Cerebellum (tissue), 4 donors: ENCODE measurements at places on chromosomes 13 and 19. TPM values are rescaled to one million over a fixed set of nuclear protein-coding genes. Genes with fewer than 3 reads are reported as not detected.

- DNase-seq = no peak
These were observed 11.8 kb downstream of the NLRP12 start for GRCh38 chr19:53812335-53812734.

GRCh38 chr19:5932609-5933262, 18.7 kb downstream of the CAPS start:
- DNase-seq = no peak

DNA sequence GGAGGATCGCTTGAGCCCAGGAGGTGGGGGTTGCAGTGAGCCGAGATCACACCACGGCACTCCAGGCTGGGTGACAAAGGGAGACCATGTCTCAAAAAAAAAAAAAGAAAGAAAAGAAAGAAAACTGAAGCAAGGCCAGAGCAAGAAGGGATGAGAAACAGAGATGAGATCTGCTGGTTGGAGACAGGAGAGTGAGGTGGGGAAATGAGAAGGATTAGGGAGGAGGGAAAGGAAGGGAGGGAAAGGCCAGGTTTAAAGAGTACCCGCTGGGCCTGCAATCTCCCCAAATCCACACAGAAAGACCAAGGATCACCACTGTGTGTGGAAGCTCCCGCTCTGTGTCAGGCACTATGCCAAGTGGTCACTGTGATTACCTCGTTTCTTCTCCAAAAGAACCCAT, 16.3 kb upstream of the LYPD3 start:
- DNase-seq = no peak

DNA sequence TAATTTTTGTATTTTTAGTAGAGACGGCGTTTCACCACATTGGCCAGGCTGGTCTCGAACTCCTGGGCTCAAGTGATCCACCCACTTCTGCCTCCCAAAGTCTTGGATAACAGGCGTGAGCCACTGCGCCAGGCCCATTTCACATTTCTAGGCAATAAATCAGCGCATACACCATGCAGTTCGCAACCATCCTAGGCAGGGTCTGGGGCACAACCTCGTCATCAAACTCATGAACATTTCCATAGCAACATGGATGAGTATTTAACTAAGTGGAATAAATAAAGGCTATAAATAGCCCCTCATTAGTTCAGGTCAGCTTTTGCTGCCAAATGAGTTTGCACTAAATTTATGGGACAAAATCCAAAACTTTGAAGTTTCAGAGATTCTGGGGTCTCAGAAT, 8.2 kb downstream of the MEIS3 start:
- no peak for DNase-seq

GRCh38 chr19:16571822-16572331, 338 bp downstream of the SLC35E1 start:
- no peak for DNase-seq

DNA sequence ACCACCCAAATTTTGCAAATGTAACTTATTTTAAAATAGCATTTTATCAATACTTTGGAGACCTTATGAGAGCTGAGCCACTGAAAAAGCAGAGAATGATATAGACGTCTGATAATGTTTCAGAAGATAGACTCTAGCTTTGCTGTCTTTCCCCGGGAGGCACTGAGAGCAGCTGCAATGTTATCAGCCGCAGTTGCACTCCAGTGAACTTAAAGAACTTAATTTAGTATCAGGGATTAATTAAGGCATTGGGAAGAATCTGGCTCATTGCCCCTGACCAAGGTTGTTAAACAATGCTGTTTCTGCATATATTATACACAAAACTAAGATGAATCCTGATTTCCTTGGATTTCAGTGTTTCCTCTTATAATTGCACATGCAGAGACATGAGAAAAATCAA, 75.7 kb upstream of the SGCG start:
- no peak for DNase-seq

GRCh38 chr19:334296-335071, 10.1 kb downstream of the MIER2 start:
- DNase-seq = no peak

LSM4 gene
- 55.1 TPM for total RNA-seq

SIGLEC8 gene
- total RNA-seq = 0.82 TPM

GSK3A gene
- 16.8 TPM for total RNA-seq
